Calu3 (cell line): ENCODE measurements at places on chromosomes 3 and 15.

GRCh38 chr15:66820481-66821176 lies 118.6 kb downstream of the SMAD6 start:
- DNase-seq, result no peak

GRCh38 chr3:59508273-59508672 lies 458.4 kb upstream of the CFAP20DC start:
- DNase-seq, result no peak

DNA sequence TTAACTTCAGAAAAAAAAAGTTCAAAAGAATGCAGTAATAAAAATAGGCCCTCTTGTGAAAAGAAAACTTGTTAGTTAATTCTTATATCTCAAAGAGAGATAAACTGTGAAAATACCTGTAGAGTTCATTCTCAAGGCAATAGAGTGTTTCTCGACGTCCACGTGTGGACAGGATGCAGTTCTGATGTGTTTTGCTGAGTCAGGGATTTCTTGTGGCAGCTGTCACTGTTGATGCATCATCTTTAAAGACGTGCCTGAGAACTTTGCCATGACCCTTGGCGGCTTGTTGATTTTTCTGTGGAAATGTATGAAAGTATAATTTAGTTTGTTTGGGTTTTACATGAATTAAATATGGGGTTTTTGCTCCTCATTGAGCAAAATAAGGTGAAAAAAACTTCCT lies 702.2 kb downstream of the NLGN1 start:
- DNase-seq, result no peak

DNA sequence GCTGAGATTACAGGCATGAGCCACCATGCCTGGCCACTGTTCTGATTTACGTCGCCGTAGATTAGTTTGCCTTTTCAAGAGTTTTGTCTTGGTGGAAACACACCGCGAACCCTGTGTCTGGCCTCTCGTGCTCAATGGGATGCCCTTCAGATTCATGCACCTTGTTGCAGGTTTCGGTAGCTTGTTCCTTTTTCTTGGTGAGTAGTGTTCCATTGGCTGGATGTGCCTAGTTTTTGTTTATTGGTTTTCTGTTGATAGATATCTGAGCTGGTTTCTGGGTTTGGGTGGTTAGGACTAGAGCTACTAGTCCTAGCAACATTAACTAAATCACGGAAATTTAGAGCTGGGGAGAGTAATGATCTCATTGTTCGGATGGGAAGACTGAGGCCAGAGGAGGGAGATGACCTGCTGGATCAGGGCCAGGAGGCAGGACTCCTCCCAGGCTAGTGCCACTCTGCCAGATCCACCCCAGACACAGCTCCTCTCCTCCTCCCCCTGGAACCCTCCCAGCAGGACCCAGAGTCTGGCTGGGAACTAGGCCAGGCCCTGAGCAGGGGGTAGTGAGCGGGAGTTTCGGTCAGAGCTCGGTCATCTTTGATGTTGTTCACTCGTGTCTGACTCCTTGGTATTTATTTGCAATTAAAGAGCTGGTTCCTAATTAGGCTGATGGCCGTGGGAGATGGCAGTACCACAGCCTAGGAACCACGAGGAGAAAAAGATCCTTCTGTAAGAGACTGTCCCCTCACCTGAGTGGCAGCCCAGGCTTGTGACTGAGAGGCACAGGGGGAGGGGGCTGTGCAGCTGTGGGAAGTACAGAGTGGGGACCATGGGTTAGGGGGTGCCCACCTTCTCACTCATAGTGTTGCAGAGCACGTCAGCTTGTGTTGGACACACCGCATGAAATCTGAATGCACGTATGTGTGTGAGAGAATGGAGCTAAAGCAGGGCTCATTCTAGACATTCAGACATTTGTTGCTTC lies 73.4 kb downstream of the SMAD6 start:
- no peak for DNase-seq
